ENCODE measurements at places on chromosomes 1 and 21. TPM values are rescaled to one million over a fixed set of nuclear protein-coding genes. Genes with fewer than 3 reads are reported as not detected.

DNA sequence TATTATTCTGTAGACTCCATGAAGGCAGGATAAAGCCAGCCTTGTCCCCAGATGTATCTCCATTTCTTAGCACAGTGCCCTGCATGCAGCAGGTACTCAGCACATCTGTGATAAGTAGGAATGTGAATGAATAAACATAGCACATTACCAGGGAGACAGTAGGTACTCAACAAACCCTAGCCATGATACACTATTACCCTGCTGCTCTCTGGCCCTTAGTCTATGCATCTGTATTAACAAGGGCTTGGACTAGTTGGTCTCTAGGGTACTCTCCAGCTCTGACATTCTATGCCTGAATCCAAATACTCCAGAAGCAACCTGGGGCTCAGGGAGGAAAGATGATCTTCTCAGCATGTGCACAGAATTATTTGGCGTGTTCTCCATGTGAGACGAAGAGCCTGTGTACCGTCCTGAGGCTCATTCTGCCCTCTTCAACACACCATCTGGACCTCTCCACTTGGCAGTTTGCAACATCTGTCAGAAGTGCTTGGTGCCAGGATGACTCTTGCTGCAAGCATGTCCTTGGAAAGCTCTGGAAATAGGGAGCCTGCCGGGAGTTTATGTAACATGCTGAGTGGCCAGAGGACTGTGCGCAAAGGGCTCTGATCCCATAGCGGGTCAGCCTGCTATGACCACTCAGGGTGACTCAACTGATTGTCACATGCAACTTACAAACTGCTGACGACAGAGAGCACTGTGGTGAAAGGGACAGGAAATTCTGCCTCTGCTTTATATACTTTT, 228.2 kb upstream of the USP24 start:
- DNase-seq: peak; percentile 72

DNA sequence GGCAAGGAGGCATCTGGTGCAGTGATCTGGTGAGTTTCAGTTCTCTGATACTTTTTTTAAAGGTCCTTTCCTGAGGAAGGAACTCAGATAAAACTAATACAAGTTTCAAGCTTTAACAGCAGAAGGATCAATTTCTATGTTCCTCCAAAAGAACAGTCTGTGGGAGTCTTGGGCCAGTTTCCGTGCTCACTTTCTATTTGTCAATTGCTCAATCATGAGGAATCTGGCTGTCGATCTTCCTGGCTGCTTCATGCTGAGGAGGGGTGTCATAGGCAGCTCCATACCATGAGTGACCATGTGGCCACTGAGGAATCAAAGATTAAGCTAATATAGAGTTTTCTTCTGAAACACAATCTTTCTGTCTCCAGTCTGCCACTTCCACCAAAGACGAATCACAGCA, 11.4 kb upstream of the TMEM125 start:
- DNase-seq: no peak

- no peak for DNase-seq
Measured at GRCh38 chr21:16742131-16742641, 770.7 kb upstream of the CXADR start.

DNA sequence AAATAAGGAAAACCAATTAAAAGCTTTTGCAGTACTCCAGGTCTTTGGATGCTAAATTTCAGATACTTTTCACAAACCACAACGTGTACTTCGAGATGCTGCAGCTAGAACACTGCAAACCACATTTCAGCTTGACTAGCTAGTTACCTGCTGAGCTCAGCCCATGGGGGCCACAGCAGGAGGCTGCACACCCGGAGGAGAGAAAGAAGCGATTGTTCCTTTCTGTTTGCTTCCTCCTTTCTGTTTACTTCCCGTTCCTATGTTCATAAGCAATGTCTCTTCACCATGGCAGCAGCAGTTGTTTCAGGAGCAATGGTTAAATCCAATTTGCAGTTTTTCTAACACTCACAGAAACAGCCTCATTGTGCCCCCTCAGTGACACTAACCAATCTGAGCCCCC, 225.6 kb upstream of the FGGY start:
- no peak for DNase-seq

DNA sequence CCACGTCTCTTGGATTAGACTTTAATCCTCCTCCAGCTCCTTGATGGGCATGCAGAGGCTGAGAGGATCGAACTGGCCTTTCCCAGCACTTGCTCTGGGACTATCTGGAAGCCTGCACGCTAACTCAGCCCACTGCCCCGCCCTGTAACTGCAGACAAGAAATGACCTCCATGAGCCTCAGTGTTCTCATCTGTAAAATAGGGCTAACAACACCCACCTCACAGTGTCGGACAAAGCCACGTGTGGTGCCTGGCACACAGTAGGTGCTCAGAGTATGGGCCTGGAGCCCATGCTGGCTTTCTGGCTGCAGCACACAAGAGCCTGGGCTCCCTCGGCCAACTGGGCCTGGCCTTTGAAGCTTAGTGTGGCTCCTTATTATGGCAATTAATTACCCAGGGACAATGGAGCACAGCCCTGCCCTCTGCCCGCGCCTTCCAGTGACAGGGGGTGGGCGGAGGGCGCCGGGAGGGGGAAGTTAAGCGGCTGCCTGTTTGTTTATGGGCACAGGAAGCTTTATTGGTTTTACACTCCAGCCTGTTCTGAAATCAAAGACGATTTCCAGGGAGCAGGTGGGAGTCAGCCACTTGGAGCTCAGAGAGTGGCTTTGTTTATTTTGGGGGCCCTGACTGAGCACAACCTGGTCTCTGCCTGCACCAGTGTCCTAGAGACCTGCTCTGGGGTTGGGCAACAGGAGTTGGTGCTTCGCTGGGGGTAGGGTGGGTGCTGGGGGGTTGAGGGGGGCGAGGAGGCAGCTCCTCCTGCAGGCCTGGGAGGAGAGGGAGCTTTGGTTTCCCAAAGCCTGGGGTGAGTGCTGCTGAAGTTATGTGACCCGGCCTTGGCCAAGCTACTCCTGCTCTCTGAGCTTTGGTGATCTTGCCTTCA, 31.0 kb downstream of the PAX7 start:
- DNase-seq: no peak

DNA sequence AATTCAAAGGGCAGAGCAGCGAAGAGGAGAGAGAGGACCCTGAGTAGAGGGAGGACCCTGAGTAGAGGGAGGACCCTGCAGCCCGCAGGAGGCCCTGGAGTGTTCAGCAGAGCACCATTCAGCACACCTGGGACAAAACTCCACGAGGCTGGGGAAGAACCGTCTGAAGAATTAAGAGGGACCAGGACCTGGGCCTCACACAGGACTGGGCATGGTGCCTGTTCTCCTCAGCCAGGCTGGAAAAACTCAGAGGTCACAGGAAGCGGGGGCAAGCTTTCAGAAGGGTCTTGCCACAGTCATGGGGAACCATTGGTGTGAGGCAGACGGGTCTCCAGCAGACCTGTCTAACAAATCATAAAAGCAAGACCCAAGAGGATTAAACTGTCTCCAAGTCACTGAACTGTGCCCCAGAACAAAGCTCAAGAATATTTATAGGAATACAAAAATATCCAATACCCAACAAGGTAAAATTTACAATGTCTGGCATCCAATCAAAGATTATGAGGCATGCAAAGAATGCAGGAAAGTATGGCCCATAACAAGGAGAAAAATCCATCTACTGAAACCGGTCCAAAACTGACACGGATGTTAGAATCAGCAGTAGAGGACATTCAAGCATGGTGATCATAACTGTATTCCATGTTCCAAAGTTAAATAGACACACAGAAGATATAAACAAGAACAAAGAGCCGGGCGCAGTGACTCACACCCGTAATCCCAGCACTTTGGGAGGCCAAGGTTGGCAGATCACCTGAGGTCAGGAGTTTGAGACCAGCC, 30.6 kb downstream of the MORN1 start:
- DNase-seq: no peak

- DNase-seq: no peak
Measured at GRCh38 chr1:43439781-43440180, 13.9 kb downstream of the HYI start.

- no peak for DNase-seq
Measured at GRCh38 chr1:202165942-202166843, 5.8 kb upstream of the PTPN7 start.

DNA sequence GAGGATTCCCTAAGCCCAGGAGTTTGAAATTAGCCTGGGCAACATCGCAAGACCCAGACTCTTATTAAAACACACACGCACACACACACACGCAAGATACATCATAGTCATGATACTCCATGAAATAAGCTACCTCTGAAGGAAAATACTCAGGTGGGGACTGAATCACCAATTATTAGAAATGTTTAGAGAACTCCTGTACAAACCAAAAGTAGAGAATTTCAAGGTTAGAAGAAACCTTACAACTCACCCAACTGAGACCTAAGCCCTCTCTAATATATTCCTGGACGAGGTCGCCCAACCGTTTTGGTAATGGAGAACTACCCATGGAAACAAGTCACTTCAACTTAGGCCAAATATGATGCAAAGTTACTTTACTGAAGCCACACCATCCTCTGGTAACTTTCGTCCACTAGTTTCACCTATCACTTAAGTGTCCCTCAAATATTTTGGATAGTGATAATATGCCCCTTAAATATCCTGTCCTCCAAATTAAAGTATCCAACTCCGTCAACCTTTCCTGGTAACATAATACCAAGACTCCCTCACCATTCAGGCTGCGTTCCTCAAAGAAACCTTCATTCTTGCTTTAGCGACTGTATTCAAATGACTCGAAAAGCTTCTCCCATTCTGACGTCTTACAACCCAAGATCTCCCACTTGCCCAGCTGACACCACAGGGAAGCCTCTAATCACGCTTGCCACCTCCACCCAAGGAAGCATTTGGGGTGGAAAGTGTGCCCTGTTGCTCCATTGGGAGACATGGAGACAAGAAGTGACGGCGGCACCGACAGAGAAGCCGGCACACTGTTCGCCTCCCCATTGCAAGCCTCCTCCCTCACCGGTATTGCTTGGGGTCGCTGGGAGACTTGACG, 856 bp downstream of the NRDC start:
- peak; percentile 21 for DNase-seq

GRCh38 chr1:168628807-168629206, 52.4 kb downstream of the XCL1 start:
- DNase-seq: peak; percentile 98

Gene ASB17
- not detected for total RNA-seq

Gene LCE3E
- total RNA-seq: not detected

Gene PDIK1L
- total RNA-seq: 5.7 TPM

Gene KCNJ15
- not detected for total RNA-seq

Gene SYPL2
- not detected for total RNA-seq
